Left renal cortex interstitium (tissue), 4 donors: ENCODE measurements at places on chromosomes 16 and 17. TPM values are rescaled to one million over a fixed set of nuclear protein-coding genes. Genes with fewer than 3 reads are reported as not detected.

GRCh38 chr17:57890857-57891232, 41.0 kb upstream of the MRPS23 start:
- no peak for DNase-seq

PCGF2 gene
- polyA plus RNA-seq, result 59.6 TPM

IRX3 gene
- polyA plus RNA-seq, result 37.4 TPM

DNA sequence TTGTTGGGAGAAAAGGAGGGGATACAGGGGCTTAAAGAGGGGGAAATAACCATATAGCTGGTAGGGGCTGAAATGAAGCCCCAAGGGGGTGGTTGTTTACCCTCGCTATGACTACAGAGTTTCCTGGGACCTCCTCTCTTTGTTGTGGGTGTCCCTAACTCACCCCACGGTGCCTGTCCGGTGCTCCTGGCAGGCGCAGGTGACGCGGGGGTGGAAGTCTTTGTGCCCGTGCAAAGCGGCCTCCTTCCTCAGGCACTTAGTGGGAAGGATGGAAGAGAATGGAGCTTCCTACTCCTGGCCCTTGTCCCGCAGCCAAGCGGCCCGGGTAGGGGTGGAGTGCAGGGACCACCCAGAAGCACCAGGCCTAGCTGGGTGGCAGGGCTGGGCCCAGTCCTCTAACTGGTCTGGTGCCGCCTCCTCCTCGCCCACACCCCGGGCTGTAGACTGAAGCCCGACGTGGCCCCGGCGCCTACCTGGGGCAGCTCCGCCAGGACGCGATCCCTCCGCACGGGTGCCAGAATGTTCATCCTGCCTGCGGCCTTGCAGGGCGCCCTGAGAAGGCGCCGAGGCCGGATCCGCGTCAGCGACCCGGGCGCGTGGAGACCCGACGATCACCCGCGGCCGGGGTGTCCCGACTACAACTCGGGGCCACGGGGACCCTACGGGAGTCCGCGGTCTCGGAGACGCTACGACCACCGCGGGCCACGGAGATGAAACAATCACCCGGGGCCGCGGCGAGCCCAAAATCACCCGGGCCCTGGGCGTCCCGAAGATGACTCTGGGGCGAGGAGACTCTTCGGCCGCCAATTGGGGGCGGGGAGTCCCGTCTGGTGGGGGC, 709 bp downstream of the RAB34 start:
- no peak for DNase-seq

GRCh38 chr16:89363621-89364393, 126.6 kb downstream of the ANKRD11 start:
- DNase-seq, result no peak

MYL11 gene
- polyA plus RNA-seq, result 0.65 TPM

ARL5C gene
- polyA plus RNA-seq, result 0.22 TPM

DNA sequence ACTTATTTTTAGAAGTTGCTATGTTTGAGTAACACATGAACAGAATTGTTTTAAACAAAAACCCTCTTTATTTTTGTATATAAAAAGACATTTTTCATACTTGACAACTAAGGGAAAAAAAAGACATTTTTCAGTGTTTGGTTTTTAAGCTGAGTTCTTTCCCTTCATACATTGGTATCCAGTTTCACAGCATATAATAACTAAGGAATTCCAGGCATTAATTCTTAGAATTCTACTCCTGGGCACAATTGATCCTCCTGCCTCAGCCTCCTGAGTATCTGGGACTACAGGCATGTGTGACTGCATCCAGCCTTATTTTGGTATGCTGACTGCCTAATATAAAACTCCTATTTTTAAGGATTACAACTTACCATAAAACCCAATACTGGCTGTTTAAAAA, 8.4 kb downstream of the FBXO47 start:
- no peak for DNase-seq

DNA sequence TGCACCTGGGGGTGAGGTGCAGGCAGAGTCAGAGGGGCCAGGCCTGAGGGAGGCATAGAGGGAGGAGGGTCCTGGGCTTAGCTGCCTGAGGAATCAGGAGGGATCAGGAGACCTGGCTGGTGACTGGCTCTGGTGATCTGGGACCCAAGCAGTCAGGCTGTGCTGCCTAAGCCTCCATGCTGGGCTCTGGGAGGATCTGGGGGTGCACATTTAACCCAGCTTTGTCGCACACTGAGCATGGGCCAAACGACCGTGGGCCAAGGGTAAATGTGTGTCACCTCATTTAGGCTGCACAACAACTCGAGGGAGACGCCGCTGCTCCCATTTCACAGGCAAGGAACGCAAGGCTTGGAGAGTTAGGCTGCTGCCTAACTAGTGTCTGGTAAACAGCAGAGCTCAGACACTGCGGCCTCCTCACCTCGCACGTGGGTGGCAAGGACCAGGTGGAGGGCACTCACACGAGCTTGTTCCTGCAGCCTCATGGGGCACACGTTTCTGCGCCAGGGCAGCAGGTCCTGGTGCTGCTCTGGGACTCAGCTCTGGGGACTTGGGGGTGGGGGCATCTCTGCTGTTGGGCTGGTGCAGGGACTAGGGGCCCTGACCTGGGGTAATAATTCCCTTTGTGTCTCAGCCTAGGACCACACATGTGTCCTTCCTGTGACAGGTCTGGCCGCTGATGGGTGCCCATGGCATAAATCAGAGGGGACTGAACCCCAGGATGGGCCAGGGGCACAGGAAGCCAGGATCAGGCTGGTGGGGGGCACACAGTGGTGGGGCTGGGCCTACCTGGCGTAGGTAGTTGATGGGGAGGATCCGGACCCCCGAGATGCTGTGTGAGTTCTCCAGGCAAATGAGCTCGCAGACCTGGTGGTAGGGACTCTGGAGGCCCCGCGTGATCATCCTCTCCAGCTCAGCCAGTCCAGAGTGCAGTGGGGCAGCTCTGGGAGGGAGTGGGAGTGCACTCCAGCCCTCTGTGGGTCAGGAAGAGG, 18.7 kb downstream of the TMEM235 start:
- DNase-seq, result no peak

- no peak for DNase-seq
Measured at GRCh38 chr16:30112197-30113030, 923 bp downstream of the GDPD3 start.

GRCh38 chr16:49281843-49282642, 405 bp upstream of the CBLN1 start:
- DNase-seq, result peak; percentile 67

GRCh38 chr16:1082952-1083675, 10.6 kb downstream of the SSTR5 start:
- DNase-seq, result no peak

DNA sequence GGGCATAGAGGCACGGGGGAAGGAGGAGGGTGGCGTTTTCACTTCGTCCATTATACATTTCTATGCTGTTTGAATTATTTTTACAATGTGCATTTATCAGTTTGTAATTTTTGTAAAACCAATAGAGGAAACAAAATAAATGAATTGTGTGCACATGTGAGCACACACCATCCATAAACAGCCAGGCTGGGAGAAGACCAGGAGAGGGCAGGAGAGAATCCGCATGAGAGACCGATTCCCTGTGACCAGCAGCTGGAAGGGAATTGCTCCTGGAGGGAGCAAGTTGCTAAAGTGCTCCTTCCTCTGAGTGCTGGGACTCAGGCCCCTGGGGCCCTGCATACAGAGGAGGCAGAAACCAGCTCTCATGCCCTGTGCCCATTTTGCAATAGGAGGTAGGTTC, 126.0 kb downstream of the ABCC12 start:
- DNase-seq, result no peak

- no peak for DNase-seq
Measured at GRCh38 chr17:55822028-55822427, 71.2 kb downstream of the PCTP start.

GRCh38 chr17:37492167-37492566, 2.5 kb downstream of the DUSP14 start:
- DNase-seq, result no peak

DNA sequence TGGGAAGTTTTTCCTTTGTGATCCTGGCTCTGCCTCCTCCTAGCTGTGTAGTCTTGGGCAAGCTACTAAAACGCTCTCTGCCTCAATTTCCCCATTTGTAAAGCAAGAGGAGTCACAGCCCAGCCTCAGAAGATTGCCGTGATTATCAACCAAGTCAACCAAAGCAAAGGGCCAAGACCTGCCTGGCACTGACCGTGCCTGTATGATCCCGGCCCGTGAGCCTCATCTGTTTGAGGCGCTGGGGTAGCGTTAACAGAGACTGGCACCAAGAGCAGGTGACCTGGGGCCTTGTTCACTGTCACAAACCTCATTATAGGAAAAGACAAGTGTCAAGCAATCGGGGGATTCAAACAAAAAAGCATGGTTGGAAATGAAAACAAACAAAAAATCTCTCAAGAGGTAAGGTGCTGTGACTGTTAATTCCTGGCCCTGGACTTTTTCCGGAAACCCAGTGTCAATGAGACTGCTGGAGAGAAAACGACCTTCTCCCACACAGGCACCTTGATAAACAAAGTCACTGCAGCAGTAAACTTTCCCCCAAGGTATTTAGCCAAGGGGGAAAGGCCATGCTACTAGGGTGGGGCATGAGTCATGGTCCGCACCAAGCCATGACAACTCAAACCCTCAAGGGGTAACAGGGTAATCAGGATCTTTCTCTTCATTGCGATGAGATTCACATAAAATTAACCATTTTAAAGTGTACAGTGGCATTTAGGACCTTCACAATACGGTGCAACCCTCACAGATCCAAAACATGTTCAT, 5.4 kb downstream of the MEAK7 start:
- no peak for DNase-seq

DNA sequence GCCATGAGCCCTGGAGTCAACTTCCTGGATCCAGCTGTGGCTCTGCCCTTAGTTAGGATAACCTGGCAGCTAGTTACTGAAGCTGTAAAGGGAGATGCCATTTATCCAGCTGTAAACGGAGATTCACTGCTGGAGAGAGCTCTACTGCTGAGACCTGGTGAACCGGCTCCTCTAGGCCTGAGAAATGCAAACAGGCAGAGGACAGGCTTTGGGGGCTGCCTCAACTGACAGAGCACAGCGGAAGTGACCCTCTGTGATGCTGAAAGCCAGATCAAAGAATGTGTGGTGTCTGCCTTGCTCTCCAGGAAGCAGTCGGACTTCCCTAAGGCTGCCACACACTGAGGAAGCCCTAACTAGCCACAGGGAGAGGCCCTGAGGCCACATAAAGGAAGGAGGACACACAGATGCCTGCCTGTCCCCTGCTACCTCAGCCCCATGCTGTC, 21.9 kb upstream of the GPRC5C start:
- DNase-seq, result no peak

DNA sequence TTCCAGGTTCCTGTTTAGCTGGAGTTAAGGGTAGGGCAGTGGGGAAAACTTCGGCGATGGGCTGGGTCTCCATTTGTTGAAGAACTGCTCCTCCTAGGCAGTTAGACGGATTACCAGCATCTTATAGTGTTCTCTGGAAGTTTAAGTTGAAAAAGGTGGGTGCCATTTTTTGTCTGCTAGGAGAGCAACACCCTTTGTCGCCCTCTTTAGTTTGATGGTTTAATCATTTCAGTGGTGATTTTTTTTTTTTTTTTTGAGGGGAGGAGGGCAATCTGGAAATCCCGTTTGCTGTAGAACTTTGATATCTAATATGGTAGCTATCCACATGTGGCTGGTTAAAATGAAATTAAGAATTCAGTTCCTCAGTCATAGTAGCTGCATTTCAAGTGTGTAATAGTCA, 4.1 kb downstream of the UBFD1 start:
- no peak for DNase-seq

PRR35 gene
- polyA plus RNA-seq, result 20.3 TPM

DNA sequence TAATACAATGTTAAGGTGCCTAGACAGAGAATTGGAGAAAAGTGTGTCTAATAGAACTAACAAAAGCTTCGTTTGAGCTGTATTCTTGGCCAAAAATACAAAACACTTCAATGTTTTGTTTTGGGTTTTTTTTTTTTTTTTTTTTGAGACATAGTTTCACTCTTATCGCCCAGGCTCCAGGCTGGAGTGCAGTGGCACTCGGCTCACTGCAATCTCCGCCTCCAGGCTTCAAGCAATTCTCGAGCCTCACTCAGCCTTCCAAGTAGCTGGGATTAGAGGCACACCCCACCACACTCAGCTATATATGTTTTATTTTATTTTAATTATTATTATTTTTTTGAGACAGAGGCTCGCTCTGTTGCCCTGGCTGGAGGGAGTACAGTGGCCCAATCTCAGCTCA, 38.3 kb upstream of the CARMIL2 start:
- DNase-seq, result no peak

GRCh38 chr17:77838748-77839697, 119.5 kb upstream of the TNRC6C start:
- DNase-seq, result no peak

DNA sequence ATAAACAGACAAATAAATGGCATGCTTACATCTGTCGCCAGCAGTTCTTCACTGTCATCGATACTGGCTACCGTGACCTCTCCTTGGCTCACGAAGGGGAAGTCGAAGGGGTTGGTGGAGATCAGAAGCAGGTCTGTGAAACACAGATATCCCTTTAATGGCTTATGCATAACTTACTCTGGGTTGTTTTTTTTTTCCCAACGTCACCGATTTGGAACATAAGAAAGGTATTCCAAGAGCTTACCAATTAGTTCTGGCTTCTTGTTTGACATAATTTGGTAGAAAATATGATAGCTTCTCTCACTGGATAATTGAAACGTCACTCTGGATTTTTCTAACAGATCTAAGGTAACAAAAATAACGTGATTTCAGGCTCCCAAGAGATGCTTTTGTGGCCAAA, 18.2 kb downstream of the MYH13 start:
- DNase-seq, result no peak

DNA sequence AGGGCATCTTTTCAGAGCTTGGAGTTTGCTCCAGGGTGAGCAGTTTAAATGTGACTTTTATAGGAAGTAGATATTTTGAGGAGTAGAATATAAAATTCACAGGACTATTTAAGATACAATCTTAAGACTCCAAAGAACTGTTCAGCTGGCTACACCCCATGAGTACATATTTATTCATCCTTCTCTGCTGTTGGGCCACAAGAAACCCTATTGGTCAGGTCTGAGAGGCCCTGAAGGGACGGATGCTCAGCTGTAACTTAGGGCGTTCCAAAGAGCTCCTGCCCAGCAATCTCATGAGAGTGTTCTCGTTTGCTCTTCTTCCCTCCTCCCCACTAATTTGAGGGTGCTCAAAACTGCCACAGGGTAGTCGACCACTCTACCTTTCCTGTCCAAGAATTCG, 7.3 kb downstream of the ST6GALNAC2 start:
- DNase-seq, result no peak

GRCh38 chr16:85418978-85419491, 194.1 kb upstream of the GSE1 start:
- DNase-seq, result no peak

- DNase-seq, result no peak
Measured at GRCh38 chr16:20349615-20350014, 2.9 kb downstream of the UMOD start.

- DNase-seq, result no peak
Measured at GRCh38 chr17:36945959-36946725, 2.6 kb upstream of the AATF start.

DNA sequence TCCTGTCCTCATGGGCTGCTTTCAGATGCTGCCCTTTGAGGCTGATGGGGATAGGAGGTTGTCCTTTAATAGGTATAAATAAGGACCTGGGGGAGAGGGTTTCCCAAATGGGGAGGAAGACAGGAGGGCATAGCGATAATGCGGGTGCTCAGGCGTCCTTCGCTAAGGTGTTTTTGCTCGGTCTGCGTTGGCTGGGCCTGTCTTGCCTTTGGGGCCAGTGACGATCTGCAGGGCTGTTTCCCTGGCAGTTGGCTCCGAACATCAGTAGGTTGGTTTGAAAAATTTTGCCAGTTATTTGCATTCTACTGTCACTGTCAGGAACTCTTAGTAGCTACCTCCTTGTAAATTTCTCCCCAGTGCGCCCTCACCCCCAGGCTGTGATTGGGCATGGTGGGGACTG, 37.8 kb upstream of the CDC42EP4 start:
- DNase-seq, result no peak

MPP2 gene
- 4.7 TPM for polyA plus RNA-seq

GRCh38 chr16:14374451-14375131, 255.5 kb downstream of the PARN start:
- no peak for DNase-seq

BTBD17 gene
- 0.19 TPM for polyA plus RNA-seq

VASN gene
- polyA plus RNA-seq, result 76.0 TPM
